ENCODE measurements at places on chromosomes 11 and 22.

- no peak for DNase-seq
Measured at GRCh38 chr11:119352857-119353260, 6.4 kb upstream of the MFRP start.

DNA sequence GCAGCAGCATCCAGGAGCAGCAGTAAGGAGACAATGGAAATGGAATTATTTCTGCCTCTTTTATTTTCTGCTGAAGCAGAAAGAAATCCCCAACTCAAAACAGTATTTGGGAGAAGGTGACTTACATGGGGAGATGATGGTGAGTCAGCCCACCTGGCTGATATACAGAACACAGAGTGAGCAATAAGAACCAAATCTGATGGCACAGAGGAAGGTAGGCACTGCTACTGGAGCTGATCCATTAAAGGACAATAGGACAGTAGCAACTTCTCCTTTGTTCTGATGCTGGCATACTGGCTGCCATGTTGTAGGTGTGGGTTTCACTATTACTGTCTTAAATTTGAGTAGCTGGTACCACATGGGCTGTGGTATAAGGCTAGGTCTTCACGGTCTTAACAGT lies 45.2 kb downstream of the CLPB start:
- DNase-seq, result no peak

GRCh38 chr22:36659762-36660509 lies 43.6 kb downstream of the CACNG2 start:
- peak; percentile 9 for DNase-seq

DNA sequence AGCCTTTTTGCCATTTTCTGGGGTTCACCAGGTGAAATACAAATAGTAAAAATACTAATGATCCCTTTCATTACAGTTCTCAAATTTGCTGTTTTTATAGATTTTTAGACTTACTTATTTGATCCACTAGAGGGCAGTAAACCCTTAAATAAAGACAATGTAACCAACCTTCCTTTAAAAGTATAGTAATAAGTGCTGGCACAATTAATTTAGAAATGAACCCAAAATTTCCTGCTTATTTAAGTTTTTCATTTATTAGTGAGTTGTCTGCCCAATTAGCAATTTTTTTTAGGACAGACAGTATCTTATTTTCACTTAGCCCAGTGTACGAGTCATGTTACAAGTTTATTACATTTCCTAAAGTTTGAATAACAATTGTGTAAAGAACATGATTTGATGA lies 4.7 kb downstream of the DDIAS start:
- no peak for DNase-seq

DNA sequence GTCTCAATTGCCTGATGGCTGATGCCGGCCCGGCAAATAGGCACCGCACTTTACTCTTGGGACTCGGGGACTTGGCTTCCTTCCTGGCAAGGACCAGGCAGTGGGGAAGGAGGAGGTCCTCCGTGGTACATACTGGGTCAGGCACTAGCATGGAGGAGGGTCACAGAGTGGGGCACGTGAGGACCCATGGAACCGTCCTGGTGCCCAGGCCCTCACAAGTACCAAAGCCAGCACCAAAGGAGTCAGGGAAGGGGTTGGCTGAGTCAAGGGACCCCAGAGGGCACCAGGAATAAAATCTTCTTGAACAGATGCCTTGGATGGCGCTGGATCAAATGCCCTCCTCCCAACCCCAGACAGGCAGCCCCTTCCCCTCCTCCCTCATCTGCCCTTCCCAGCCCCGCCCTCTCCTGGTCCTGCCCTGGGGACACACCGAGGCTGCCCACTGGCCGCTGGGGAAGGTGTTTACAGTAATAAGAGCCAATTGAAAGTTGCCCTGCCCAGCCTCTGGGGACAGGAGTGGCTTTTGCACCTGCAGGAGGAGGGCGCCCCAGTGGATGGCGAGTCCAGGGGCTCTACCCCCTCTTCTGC lies 5.6 kb upstream of the CARNS1 start:
- peak; percentile 51 for DNase-seq

GRCh38 chr11:88666364-88666763 lies 328.8 kb upstream of the CTSC start:
- DNase-seq, result no peak

DNA sequence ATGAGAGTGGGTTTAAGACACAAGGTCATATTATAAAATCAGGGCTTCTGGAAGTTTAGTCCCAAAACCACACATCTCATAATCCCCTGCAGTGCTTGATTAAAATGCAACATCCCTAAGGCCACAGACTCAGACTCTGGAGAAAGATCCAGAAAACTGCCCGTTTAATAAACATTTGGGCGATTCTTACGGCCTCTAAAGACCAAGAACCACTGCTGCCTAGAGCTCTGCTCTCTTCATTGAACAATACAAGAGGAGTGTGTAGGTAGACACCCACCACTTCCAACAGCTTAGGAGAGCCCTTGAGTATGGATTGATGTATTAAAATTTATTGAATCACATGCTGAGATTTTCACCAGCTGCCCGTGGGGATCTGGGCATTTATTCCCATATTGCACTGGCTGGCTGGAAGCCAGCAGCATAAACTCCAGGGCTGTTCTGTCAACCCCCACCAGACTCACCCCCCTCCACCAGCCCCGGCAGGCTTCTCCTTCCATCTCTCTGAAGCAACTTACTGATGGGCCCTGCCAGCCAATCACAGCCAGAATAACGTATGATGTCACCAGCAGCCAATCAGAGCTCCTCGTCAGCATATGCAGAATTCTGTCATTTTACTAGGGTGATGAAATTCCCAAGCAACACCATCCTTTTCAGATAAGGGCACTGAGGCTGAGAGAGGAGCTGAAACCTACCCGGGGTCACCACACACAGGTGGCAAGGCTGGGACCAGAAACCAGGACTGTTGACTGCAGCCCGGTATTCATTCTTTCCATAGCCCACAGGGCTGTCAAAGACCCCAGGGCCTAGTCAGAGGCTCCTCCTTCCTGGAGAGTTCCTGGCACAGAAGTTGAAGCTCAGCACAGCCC lies 749 bp upstream of the BEST1 start:
- DNase-seq, result no peak

- no peak for DNase-seq
Measured at GRCh38 chr22:35777335-35777975, 59.8 kb downstream of the APOL5 start.

DNA sequence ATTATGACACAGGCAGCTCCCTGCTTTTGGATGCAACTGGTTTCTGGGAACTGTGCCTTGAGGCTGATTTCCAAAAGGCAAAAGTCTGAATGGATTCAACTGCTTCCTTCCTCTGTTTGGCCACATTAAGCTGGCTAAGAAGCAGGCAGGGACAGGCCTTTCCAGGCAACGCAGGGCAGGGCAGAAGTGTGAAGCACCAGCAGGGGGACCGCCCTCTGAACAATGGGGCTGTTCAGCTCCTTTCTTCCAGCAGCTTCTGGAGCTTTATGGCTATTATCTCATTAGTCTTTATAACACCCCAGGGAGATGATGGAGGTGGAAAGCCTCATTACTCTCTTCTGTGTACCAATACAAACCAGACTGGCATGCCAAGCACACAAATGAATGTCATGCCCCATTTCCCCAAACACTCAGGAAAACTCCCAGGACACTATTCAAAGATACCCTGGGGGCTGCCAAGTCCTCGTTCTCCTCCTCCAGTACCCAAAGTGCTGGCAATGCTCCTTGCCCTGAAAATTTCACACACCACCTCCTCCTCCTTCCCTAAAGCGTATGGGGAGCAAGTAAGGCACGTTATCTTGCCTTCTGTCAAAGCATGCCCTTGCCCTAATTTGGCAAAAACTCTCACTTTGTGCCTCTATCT lies 21.3 kb downstream of the MORC2 start:
- no peak for DNase-seq

DNA sequence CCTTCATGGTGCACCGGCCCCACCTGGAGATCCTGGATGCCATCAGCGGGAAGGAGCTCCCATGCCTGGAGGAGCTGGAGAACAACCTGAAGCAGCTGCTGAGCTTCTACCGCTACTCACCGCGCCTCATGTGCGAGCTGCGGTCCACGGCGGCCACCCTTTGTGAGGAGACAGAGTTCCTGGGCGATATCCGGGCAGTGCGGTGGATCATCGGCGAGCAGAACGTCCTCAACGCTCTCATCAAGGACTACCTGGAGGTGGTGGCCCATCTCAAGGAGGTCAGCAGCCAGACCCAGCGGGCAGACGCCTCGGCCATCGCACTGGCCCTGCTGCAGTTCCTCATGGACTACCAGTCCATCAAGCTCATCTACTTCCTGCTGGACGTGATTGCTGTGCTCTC lies 59.2 kb downstream of the SYT13 start:
- no peak for DNase-seq

DNA sequence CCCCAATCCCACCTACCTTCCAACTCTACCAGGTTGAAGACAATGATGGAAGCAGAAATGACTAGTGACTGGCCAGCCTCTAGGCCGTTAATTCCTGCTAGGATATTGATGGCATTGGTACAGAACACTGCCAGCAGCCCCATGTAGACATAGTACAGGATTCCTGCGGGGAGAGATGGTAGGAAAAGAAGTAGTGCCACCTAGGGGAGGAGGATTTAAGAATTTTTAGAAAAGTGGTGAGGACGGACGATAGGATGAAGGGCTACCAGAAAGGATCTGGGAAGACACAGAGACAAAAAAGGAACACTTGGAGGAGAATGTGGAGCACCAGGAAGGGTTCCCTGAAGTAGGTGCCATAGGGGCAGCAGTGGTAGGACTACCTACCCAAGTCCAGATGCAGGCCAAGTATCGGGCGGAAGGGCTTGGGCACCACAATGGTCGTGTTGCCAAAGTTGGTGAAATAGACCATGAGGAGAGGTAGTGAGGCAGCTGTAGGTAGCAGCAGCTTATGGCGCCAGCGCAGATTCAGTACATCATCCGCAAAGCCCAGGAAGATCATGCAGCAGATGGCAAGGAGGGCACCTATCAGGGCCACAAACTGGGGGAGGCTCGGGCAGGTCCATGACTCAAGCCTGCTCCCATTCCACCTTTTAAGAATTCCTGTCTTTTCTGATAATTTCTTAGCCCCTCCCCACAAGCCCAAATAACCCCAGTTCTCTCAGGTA lies 1.2 kb downstream of the DPAGT1 start:
- no peak for DNase-seq

GRCh38 chr11:115505175-115505574 lies 960 bp upstream of the CADM1 start:
- no peak for DNase-seq

DNA sequence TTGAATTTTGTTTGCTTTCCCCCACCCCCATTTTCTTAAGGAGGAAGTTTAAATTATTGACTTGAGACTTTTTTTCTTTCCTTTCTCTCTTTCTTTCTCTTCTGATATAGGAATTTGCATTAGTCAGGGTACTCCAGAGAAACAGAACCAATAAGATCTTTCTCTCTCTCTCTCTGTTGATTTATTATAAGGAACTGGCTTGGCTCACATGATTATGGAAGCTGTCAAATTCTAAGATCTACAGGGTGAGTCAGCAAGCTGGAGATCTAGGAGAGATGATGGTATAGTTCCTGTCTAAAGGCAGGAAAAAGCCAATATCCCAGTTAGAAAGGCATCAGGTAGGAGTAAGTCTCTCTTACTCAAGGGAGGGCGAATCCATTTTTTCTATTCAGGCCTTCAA lies 64.0 kb downstream of the CCDC81 start:
- no peak for DNase-seq

DNA sequence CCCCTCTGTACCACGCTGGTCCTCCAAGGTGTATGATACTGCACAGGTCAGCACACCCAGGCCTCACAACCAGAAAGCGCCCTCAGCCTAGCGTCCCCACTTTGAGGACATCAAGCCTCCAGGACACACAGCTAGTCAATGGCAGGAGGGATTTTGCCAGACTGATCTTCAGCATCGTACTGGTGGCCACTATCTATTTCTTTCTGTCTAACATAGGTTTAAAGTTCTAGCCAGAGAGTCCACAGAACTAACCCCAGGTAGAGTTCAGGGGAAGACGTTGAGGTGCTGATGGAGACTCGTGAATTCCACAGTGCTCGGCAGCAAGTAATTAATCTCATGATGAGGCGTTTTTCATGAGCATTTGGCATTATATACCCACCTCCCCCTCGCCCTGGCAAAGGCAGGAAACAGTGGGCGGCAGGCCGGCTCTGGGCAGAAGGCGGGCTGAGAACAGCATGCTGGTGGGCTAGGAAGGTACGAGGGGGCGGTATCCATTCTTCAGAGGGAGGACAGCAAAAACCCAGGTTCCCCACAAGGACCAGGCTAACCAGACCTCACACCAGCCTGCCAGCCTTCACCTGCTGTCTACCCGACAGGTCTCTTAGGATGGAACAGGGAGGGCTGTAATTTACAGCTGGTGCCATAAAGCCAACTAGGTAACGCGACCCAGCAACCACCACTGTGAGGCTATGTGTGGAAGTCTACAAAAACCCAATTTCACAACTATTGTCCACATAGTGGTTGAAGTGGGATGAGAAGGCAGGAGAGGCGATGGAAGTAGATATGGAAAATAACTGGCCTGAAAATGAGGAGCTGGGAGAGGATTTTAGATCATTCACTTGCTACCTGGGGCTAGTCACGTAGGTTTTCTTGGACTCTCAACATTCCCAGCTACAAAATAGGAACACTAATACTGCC lies 18.5 kb downstream of the MYH9 start:
- DNase-seq, result no peak

DNA sequence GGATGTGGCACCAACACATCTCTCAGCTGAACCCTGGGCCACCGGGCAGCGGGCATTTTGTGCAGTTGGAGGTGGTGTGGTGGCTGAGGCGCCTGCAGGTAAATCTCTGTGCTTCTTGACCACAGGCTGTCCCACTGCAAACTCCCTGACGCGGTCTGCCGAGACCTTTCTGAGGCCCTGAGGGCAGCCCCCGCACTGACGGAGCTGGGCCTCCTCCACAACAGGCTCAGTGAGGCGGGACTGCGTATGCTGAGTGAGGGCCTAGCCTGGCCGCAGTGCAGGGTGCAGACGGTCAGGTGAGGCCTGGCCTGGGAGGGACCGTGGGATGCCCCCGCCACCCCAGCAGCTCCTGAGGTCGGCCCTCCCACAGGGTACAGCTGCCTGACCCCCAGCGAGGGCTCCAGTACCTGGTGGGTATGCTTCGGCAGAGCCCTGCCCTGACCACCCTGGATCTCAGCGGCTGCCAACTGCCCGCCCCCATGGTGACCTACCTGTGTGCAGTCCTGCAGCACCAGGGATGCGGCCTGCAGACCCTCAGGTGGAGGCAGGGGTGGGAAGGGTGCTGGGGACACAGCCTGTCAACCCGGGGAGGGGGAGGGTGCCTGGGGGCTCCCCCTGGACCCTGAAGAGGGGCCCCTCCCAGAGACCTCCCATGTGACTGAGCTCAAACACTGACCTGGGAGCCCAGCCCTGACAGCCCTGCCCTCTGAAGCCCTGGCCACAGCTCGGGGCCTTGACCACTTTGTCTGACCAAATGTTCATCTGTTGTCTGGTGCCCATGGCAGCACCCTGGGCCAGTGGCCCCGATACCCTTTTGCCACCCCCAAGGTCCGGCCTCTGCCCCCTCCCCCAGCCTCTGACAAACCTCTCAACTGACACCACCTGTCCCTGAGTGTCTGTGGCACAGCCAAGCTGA lies 4.6 kb upstream of the PGGHG start:
- no peak for DNase-seq

Data from GM06990 (cell line).